ENCODE measurements at places on chromosomes 4 and X.

GRCh38 chrX:74343343-74344279 lies 39.6 kb downstream of the ZCCHC13 start:
- DNase-seq, result peak; percentile 54

GRCh38 chr4:127145006-127145540 lies 487.7 kb upstream of the INTU start:
- DNase-seq, result no peak

DNA sequence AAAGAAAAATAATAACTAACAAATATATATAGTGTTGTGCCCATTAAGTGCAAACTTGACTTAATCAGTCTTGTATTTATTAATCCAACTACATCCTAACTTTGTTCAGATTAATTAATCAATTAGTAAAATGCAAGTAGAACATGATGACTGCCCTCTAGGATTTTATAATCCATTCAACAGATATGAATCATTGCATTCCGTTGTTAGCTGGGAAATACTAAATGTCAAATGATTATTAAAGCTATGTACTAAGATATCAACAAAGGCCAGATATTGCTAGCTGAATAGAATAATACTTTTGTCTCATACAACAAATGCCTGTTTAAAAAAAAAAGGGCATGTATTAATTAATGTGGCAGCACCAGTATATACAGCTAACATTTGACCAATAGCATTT lies 1366.3 kb downstream of the STIM2 start:
- no peak for DNase-seq

GRCh38 chrX:134645936-134646543 lies 12.2 kb downstream of the PLAC1 start:
- DNase-seq, result no peak

- no peak for DNase-seq
These were observed 36.9 kb downstream of the FHDC1 start for GRCh38 chr4:152972821-152973628.

DNA sequence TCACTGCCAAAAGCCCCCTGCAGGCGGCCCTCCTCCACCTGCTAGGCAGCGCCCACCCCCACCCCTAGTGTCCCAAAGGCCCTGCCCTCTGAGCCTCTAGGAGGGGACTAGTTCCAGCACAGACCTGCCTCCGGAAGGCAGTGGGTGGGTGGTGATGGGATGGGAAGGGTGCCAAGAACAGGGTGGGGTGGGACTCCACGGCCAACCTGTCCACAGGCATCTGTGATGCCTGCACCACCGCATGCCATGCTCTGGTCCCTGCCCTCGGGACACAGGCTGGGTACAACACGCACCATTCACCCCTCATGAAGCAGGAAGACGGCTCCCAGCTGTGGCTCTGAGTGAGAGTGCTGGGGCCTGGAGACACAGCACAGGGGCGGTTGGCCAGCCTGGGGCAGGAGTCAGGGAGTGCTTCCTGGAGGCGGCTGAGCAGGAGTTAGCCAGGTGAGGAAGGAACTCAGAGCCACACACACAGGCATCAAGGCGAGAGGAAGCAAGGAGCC lies 243.1 kb upstream of the PSAPL1 start:
- no peak for DNase-seq

- no peak for DNase-seq
These were observed 37.7 kb upstream of the MTNR1A start for GRCh38 chr4:186592966-186593586.

GRCh38 chr4:134585972-134586371 lies 384.4 kb upstream of the PABPC4L start:
- DNase-seq, result no peak

GRCh38 chr4:1285790-1286553 lies 3.7 kb upstream of the MAEA start:
- DNase-seq, result no peak

DNA sequence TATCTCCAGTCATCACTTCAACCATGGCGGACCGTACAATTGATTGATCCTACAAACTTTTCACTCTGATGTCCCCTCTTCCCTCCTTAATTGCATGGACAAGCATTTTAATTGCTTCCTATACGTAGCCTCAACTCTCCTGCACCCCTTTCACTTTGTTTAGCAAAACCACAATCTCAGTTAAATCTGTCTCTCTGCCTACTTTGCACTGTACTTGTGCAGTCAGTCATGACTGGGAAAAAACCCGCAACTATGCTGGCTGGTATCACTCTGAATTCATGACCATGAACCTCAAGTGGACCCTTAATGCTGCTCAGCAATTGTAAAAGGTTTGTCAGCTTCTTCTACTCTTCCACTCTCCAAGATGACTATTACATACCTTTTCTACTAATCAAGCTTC lies 51.7 kb upstream of the AFF2 start:
- no peak for DNase-seq

GRCh38 chrX:46730765-46731164 lies 28.2 kb downstream of the SLC9A7 start:
- DNase-seq, result no peak

GRCh38 chr4:9925750-9926439 lies 95.4 kb downstream of the SLC2A9 start:
- DNase-seq, result no peak

- no peak for DNase-seq
These were observed 473 bp upstream of the VAMP7 start for GRCh38 chrX:155880586-155881157.

DNA sequence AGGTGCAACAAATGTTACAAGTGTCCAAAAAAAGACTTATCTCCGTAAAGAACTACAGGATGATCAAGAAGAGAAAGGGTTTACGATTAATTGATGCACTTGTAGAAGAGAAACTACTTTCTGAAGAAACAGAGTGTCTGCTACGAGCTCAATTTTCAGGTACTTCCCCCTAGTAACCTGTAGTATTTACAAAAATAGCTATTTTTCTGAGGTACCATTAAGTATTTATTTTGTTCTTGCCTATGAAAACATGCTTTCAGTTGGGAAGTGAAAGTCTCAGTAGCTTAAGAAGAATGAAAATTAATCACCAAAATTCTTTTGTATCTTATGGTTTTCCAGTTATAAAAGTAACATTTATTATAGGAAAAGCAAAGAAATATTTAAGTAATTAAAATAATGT lies 5.9 kb downstream of the THAP9 start:
- DNase-seq, result no peak

DNA sequence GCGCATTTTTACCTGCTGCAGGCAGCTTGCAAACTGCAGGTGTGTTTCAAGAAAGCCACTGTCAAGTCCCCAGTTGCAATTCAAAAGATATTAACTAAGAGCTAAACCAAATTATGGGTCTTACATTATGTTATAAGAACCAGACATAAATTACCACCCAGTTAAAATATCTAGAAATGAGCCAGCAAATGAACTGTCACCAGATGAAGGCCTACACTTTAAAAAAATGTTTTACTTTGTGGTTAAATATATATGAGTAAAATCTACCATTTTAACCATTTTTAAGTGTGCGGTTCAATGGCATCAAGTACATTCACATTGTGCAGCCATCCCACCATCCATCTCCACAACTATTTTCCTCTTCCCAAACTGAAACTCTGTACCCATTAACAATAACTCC lies 32.0 kb upstream of the TMEM131L start:
- DNase-seq, result no peak

GRCh38 chr4:187995322-187996207 lies at the start of gene ZFP42:
Gene ZFP42, plus strand, starts transcription at chr4:187995771. Its CDS starts 7,037 bp downstream, at chr4:188002808.
- no peak for DNase-seq

DNA sequence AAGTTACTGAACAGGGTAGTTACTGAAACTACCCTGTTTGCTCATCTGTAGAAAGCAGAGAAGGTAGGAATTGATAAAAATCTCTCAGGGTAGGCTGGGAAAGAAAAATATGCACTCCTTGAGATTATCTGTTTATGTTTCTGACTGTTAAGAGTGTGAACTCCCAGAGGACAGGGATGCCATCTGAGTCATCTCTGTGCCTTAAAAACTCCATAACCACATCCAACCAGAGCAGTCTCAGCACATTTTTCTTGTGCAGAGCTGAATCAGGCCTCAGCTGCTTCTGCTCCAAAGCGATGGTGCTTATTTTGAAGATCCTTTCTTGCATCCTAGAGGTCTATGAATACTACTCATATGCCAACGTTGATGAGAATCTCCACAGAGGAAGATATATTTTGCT lies 9.9 kb downstream of the CENPVL3 start:
- no peak for DNase-seq

DNA sequence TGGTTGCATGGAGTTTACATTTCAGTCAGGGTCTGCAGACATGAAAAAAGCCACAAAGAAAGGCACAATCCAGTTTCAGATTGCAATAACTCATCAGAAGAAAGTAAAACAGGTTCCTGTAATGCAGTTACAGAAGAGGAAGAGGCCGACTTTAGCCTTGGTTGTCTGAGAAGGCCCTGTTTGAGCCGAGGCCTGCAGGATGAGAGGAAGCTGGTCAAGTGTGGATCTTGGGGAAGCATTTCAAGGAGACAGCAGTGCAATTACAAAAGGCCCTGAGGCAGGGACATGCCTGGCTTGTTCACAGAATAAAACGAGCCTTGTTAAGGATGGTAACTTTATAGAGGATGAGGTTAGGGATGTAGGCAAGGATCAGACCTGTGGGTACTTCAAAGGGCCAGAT lies 62.4 kb downstream of the AFF2 start:
- DNase-seq, result no peak

DNA sequence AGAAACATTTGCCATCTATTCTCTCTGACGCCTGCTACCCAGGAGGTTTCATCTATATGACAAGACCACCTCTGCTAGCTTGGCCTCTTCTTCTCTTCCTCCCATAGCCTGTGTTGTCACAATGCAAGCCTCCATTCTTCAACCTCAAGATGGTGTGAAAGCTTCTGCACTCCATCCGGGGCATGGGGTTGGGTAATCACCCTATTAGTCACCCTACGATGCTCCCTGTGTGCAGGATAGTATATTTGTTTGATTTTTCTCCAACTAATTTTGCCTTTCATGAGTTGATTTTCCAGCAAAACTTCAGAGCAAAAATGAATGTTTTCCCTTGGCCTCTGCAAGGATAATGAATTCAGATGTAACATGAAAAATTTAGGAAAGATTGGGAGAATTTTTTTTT lies 128.0 kb upstream of the STS start:
- no peak for DNase-seq

- DNase-seq, result no peak
These were observed 28.4 kb downstream of the PAK3 start for GRCh38 chrX:111124418-111124817.

DNA sequence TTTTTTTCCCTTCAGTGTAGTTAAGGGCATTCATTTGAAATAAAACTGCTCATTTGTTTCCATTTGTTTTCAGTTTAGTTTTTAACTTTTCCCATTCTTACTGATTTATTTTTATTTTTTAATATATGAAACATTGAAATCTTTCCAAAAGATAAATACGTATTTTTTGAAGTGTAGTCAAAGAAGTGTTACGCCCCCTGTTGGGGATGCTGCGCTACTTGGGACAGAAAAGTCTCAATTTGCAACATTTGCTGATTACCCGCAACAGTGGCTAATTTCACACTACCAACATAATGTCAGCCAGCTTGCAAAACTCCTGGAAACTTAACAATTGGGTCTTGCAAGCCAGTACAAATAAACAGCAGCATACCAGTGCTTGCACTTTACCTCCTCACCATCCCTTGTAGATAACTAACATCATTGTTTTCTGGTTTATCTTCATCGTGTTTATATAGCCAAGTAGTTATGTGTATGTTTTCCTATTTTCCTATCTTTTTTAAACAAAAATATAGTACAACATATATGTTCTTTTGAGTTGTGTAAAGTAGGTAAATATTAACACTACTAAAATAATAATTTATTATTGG lies 158.6 kb downstream of the STPG2 start:
- no peak for DNase-seq

- DNase-seq, result no peak
These were observed 181.0 kb downstream of the LDB2 start for GRCh38 chr4:16717266-16717970.

GRCh38 chr4:80171656-80172055 lies 25.6 kb upstream of the PRDM8 start:
- no peak for DNase-seq

DNA sequence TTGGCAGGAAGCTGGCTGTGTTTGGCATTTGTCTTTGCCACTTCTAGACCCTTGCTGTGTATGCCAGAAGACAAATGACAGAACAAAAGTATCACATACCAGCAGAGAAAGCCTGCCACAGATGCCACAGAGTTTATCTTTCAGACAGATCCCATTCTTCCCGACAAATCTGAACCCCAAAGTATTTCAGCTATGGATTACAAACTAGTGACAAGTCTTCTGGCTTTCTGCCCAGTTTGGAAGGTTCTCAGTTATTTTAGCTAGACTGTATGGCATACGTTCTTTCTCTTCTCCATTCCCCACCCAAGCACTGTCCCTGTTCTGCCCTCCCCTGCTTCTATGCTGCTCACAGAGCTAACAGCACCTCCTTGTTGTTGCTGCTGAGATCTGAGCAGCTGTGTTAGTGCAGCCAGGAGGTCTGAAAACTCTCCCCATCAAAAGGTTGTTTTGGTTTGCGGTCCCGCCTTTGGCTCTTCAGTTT lies 236.7 kb downstream of the FRAS1 start:
- no peak for DNase-seq

DNA sequence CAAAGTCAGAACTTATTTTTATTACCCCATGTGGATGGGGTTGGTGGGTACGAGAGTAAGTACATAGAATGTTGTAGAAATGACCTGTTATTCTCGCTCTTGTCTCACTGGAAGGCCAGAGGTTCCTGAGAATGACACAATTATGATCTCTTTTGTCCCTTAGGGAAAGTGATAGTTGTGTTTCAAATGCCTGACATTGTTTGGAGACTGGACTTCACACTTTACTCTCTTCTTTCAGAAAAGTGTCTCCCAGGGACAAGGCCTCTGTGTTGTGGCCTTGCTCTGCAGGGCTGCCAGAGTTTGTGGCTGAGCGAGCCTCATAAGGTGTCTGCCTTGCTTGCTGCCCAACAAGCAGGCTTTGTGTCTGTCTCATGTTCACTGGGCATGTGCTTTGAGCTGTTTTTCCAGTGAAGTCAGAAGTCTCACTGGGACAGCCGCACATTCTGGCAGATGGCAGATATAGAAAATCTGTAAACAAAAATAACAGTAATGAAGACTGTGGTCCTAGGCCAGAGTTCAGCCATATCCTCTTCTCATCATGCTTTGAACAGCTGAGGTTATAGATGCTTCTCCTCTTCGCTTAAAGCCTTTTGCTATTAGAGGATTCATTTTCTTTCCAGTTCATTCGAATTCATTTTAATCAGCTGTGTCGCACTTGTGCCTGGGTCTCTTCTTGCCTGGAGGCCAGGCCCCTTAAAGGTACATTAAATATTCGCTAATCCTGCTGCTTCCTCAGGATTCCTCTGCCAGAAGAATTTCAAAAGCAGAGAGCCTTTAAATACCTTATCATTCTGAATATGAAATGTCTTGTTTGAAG lies 14.4 kb downstream of the PPEF1 start:
- DNase-seq, result no peak
